ENCODE measurements at places on chromosomes 4 and X.

DNA sequence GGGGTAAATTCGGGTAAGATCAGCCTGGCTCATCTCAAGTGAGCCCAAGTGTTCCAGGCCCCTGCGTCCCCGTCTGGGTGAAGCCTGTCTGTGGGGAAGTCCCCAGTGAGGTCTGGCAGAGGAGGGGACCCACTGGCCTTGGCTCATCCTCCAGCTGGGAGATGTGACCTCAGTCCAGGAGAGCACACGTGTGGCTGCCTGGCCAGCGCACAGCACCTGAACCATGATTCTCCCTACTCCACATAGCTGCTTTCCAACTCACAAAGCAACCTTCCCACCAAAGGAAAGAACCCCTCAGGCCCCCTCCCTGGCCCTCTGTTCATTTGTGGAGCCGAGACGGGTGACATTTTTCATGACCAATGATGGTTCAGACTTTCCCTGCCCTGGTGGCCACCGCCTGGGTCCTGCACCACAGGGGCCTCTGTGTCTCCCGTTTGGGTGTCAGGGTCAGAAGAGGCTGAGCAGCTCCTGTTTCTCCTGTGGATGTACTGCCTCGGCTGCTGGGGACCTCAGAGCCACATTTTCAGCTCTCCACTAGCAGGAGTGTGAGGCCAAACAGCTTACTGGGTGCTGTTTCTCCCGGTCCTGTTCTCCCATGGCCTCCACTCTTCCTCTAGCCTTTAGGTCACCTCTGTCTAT, 111.4 kb downstream of the CPZ start:
- no peak for DNase-seq

- no peak for DNase-seq
Observed at GRCh38 chr4:8574796-8575370, 5.3 kb upstream of the GPR78 start.

- no peak for DNase-seq
Observed at GRCh38 chr4:132169660-132170059, 979.4 kb upstream of the PCDH10 start.

DNA sequence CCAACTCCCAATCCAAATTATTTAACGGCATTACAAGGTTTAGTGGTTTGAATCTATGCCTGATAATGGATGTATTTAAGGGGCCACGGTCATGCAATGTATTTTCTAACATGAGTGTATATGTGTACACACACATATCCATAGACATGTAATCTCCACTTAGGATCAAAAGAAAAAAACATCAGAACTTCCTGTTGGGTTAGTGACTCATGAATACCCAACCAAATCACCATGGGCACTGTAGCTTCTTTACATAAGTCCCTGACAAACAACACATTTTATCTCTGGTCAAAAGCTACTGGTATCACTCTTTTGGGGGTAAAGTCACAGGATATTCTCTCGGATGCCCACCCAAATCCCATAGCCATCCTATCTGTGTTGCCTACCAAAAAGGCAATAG, 36.5 kb upstream of the TFDP3 start:
- DNase-seq, result peak; percentile 45

- no peak for DNase-seq
Observed at GRCh38 chr4:7500404-7500803, 65.7 kb upstream of the PSAPL1 start.

- DNase-seq, result no peak
Observed at GRCh38 chr4:11496351-11496829, 67.7 kb upstream of the HS3ST1 start.

DNA sequence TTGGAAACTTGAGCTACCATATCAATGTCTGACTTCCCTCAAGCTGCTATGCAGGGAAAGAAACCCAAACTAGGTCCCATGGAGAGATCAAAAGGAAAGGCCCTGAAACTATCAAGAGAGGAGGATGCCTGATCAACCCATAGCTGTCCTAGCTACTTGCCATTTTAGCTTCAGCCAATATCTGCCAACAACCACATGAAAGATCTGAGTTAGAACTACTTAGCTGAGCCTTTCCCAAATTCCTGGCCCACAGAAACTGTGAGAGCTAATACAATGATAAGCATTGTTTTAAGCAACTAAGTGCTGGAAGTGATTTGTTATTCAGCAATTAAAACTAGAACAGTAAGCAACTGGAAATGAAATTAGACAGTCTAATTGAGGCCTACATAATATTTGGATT, 6.3 kb upstream of the ARHGEF38 start:
- no peak for DNase-seq

DNA sequence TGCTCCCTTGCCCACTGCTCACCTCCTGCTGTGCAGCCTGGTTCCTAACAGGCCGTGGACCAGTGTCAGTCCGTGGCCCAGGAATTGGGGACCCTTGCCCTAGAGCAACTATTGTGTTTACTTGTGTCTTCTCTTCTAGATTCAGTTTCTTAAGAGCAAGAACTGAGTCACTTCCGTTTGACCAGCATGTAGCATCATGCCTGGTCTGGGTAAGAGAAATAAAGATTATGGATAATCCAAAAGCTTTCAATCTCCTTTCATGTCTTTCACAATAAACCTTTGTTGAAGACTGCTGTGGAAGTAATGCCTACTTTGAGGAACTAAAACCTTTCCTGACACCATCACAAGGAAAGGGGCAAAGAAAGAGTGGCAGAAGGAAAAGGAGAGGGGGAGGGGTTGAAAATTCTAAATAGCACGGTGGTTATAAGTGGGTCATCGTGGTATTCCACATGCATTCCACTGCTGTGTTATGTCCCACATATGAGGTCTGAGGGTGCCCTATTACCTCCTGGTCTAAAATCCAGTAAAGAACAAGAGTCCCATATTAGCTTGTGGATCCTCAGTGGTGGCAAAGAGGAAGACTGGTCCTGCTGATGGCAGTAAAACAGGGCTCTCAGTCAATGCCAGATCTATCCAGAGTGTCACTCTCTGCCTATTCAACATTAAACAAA, 133.4 kb downstream of the RASL11B start:
- no peak for DNase-seq

GRCh38 chr4:145819101-145819852, 119.3 kb downstream of the ZNF827 start:
- no peak for DNase-seq

- DNase-seq, result no peak
Observed at GRCh38 chrX:131816551-131817136, 206.5 kb upstream of the STK26 start.

GRCh38 chrX:155997436-155997835, at the start of gene IL9R:
IL9R (plus strand) TSS chrX:155997696; CDS start chrX:155997760, 64 bp downstream.
- no peak for DNase-seq

GRCh38 chr4:158295053-158295452, 84.8 kb downstream of the TMEM144 start:
- no peak for DNase-seq

- peak; percentile 19 for DNase-seq
Observed at GRCh38 chr4:56200275-56200674, 187.0 kb downstream of the AASDH start.

DNA sequence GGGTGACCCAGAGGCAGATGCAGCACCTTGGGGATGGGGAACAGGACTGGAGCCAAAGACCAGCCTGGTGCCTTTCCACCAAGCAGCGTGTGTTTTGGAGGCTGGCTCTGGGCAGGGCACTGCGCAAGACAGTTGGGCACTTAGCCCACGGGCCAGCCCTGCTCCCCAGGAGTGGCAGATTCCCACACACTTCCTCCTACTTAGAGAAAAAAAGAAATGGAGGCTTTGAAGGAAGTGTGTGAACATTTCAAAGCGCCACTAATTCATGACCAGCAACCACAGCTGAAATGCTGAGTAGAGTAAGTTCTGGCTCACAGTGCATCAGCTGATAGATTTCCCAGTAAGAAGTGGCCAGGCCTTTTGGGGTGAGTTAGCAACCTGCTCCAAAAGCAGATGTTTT, 54.9 kb upstream of the LGI2 start:
- no peak for DNase-seq

DNA sequence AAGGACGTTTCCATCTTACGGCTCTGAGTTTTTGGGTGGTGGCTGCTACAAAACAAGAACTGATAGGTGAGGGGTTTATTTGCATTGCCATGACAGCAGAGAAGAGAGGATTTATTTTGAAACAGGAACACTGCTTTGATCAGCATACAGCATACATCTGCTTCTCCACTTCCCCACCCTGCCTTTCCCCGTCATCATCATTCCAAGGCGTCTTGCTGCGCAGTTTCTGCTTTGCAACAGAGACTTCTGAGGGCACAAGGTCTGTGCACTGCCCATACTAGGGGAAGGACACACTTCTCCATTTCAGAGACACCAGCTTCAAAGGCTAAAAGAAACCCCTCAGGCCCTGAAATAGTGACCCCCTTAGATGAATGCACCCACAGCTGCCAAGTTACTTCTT, 19.1 kb downstream of the STARD8 start:
- no peak for DNase-seq

GRCh38 chrX:31070057-31070468, 1.8 kb downstream of the FTHL17 start:
- no peak for DNase-seq

- DNase-seq, result no peak
Observed at GRCh38 chrX:46599051-46599560, 25.5 kb downstream of the CHST7 start.

- DNase-seq, result no peak
Observed at GRCh38 chrX:21155916-21156315, 218.3 kb upstream of the CNKSR2 start.
